ENCODE measurements at places on chromosomes 11 and 22.

- no peak for DNase-seq
These were observed 33.6 kb downstream of the MACROD1 start for GRCh38 chr11:64132191-64132771.

DNA sequence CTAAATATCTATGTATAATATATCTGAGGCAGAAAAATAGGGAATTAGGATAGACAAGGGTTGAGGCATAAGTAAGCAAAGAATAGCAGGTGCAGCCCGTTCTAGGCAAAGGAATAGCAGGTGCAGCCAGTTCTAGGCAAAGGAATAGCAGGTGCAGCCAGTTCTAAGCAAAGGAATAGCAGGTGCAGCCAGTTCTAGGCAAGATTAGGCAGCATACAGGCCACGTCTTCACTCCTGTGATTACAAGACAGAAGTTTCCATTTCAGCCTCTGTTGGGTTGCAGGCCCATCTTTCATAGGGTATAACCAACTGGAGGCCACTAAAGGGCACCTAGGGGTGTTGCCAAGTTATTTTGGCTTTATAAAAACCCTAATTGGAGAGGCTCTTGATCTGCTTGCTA, 28.8 kb upstream of the CHORDC1 start:
- DNase-seq, result no peak

DNA sequence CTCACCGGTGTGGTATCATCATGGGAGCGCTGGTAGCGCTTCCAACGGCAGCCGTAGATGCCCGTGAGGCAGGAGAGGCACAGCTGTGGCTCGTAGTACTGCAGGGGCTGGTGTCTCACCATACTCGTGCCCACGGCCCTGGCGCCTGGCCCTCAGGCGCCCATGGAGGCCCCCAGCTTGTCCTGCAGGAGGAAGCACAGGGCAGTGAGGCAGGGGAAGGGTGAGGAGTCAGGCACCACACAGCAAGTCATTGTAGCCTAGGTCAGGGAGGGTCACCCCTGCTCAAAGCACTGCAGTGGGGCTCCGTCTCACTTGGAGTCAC, 44.6 kb upstream of the KLHL35 start:
- no peak for DNase-seq

DNA sequence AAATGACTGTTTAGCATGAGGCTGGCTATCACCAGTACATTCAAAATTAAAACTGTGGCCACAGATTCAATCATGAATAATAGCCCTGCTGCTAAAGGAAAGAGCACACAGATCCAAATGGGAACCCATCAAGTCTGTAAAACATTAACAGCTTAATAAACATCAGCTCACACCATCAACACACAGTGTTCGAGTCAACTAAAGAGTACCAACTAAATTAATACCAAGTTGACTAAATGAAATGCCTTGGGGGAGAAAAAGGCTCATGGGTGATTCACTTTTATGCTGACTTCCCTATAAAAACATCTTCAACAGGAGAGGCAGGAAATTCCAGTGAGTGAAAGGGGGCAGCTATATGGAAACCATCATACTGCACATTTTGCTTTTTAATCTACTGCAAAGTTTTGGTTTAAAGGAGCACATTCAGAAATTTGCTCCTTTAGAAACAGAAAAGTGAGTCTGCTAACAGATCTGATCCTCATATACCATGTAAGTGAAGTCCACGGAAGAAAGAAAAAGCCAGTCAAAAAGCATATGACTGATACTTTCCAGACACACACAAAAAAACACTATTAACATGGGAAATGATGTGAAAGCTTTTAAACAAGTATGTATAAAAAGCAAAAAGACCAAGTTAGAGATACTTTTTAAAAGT, 16.3 kb downstream of the LGR4 start:
- DNase-seq, result no peak

DNA sequence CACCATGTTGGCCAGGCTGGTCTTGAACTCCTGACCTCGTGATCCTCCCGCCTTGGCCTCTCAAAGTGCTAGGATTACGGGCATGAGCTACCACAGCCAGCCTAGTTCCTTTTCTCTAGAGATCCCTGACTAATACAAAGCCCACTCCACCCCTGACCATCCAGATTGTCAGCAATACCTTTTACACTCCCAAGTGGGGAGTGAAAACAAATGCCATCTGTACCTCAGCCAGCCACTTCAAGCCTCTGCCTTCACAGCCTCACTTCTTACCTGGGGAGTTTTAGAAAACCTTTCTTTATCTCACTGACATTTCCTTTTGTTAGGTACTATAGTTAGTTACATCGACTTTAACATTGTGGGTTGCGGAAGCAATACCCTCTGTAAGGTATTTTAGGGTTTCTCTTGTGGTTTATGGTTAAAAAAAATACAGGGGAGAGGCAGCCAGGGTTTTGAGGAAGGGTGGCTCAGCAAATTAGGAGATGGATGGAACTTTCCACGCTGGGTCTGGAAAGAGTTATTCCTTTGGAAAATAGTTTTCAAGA, 8.9 kb downstream of the TOM1 start:
- no peak for DNase-seq

DNA sequence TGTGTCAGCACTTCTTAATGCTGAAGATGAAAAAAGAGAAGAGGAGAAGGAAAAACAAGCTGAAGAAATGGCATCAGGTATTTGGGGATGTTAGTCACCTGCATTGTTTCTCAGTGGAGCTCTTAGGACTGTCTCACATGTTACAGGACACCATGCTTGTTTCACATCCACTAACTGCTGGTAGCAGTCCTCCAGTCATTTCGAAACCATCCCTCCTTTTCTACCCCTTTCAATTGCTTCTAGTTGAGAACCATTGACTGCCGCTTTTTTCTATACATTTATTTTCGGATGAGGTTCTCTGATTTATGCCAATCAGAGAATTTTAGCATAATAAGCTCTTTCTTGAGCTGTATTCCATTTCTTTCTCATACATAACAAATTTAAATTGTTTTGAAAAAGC, 21.5 kb downstream of the BIRC2 start:
- DNase-seq, result no peak

DNA sequence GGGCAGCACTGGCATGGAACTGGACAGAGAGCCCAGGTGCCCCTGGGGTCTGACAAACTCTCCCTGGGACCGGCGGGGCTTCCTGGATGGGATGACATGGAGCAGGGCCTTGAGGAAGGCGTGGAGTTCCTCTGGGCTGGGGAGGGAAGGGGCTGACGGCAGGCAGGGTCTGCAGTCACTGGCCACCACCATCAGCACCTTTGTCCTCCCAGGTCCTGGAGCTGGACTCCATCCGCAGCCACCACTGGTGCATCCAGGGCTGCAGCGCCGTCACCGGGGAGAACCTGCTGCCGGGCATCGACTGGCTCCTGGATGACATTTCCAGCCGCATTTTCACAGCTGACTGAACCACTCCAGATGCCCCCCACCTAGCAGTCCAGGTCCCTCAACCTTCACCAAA, 5.7 kb upstream of the SNX15 start:
- no peak for DNase-seq

GRCh38 chr11:12673601-12673923, 659 bp upstream of the TEAD1 start:
- DNase-seq, result no peak

- no peak for DNase-seq
These were observed 144.9 kb downstream of the HIPK3 start for GRCh38 chr11:33402066-33402465.

GRCh38 chr11:64778223-64778472, 194 bp downstream of the SF1 start:
- no peak for DNase-seq

DNA sequence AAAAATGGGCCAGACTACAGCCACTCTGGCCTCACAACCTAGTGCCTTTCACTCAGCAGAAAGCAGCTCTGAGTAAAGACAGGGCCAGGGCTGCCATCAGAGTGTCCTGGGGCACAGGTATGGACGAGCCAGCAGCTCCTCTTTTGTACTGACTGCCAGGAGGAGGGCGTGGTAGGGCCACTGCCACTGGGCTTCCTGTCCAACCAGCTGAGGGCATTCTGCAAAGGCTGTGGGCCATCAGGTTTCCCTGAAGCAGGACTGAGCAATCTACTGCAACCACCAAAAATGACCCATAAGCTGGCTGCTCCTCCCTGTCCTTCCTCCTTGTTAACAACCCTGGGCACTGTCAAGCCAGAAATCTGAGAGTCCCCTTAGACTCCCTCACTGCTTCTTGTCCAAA, 33.1 kb downstream of the ASCC2 start:
- DNase-seq, result no peak

GRCh38 chr11:113304916-113305315, 9.5 kb upstream of the TTC12 start:
- no peak for DNase-seq

GRCh38 chr11:689625-690024, 5.4 kb downstream of the DEAF1 start:
- DNase-seq, result no peak

GRCh38 chr11:10261821-10262220, 32.2 kb downstream of the SBF2 start:
- no peak for DNase-seq

DNA sequence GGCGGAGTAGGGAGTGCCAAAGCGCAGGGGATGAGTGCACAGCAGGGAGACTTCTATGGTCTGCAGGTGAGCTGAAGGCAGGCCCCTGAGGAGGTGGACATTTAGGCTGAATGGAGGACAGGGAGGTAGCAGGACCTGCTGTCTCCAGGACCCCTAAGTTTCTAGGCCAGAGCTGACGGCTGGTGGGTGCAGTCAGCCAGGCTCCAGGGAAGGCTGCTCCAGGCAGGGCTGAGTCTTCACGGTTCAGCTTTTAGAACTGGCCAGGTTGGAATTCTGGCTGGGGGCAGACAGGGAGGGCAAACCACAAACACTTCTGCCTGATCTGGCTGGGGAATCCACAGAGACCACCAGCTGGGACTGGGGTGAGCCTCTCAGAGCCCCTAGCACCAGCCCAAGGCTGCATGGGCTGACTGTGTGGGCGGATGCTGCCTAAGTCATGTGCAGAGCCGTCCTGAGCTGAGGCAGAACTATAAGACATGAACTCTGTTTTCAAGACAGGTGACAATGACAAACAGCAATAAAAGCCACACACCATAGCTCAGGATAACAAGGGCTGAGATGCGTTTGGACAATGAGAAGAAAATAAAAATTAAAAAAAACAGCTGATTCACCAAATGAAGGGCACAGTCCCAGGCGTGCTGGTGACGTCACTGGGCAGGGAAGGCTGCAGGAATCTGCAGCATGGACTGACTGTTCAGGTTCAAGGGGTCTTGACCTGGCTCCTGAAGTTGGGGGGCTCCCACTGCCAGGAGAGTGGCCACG, 10.4 kb upstream of the MALAT1 start:
- no peak for DNase-seq

DNA sequence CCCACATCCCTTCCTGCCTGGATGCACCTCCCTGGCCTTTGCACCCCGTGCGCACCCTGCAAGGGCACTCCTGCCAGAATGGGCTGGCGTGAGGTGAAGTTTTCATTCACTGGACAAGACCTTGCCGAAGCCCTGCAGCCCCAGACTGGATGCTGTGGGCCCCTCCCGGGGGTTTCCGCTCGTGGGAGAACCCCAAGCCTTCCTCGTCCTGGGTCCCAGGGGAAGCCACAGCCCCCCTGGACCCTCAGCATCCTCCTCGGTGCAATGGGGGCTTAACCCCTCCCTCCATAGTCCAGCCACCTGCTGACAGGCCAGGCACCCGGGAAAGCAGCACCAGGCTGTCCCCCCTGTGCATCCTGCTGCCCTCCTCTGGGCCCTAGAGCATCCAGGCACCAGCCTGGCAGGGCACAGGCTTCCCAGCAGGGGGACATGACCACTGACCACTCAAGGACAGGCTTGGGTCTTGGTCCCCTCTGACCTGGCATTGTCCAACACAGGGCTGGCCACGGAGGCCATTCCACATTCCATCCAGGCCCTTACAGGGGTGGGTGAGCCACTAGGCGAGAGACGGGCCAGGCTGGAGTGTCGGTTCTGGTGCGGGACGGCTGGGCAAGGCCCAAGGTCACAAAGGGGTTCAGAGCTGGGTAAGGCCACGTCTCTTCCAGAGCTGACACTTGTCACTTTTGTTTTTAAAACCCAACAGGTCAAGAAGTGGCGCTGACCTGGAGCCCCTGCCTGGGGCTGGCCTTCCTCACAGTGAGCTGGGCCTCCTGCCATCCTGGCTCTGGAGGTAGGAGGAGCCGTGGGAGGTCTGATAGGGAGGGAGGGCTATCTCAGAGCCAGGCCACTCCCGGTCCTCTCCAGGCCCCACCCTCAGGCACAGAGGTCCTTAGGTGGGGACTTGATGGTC, 41.5 kb upstream of the PPARA start:
- DNase-seq, result no peak

DNA sequence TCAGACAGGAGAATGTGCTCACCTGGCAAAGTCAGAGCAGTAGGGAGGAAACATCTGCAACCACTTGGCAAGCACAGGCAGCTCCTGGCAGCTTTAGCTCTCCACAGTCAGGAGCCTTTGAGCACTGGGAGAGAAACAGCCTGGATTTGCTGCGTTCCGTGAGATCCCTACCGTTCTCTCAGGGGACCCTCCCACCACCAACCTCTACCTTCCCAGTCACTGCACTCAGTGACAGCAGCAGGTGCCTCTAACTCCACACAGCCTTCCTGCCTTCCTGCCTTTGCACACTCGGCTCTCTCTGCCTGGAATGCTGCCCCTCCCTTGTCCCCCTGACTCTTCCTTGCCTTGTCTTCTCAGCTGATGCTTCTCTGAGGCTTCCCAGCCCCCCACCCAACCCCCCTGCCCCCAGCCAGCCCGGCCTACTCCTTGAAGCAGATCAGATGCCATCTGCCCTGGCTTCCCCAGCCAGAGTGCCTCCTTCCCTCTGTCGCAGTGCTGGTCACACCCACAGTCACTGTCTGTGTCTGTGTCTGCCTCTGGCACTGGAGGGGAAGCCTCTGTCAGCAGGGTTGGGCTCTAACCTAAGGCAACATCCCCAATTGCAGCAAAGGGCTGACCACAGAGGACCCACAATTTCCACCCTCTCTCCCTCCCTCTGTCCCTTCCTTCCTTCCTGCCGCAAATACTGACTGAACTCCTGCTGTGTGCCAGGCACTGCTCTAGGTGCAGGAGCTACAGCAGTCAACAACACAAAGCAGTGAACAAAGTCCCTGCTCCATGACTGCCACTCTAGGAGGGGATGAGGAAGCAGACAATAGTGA, 14.9 kb upstream of the TSKU start:
- DNase-seq, result peak; percentile 69

DNA sequence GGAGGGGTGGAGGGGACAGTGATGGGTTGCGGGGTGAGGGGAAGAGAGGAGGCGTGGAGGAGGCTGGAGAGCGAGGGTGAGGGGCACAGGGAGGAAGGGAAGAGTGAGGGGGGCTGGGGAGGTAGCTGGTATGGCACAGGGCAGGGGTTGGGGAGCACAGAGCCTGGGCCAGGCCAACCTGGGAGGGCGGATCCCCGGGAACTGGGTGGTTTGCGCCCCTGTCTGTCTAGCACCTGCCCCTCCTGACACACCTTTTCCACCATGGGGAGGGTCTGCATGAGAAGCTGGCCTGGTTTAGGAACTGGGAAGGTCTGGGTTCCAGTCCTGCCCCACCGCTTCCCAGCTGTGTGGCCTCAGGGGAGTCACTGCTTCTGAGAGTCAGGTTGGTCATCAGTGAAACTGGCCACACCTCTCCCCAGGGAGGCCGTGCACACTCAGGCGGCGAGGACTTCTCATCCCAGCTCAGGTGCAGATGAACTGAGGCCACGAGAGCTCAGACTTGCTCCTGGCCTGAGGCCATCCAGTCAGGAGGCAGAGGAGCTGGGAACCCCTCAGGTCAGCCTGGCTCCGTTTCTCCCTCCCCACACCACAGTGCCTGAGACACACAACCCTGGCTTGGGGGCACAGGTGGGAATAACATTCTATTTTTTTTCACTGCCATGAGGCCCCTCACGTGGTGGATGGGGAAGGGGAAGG, 95.6 kb downstream of the PHF21B start:
- no peak for DNase-seq
